T-cell (primary cell): ENCODE measurements at places on chromosomes 13 and 19.

DNA sequence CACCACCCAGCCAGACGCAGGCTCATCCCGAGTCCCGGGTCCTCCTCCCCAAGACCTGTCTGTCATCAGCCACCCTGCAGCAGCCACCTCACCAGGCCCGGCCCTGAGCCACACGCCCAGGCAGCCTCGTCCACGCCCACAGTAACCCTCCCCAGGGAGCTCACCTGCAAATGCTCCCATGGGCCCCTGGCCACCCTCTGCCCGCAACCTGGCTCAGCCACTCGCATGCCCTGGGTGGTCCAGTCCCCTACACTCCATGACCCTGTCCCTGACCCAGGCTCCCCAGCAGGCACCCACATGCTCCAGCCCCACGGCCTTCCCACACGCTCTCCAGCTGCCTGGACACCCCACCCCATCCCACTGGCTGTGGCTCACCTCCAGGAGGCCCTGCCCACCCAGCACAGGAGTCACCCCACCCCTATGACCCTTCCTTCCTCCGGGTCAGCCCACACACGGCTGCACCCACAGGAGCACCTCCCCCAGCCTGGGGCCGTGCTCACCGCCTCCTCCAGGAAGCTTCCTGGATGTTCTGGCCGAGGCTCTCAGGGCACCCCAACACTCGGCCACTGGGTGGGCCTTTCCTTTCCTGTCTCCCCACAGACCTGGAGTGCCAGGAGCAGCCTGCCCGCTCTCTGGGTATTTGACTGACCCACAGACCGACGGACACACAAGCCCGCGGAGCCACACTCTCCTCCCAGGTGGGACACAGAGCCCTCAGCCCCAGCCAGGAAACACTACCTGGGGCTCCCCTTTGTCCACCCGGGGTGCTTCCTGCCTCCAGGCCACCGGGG, 3.6 kb downstream of the TMEM259 start:
- DNase-seq: no peak
- no peak overlapping the region for H3K27ac ChIP-seq
- peaks cover 6% of the 10 kb centered on the region for H3K36me3 ChIP-seq
- no peak overlapping the region for H3K4me3 ChIP-seq

- peaks cover 3% of the 10 kb centered on the region for H3K27me3 ChIP-seq
- DNase-seq: no peak
- H3K27ac ChIP-seq: no peak overlapping the region
- no peaks in the 10 kb centered on the region for H3K36me3 ChIP-seq
- H3K4me1 ChIP-seq: no peaks in the 10 kb centered on the region
Observed at GRCh38 chr13:43758834-43759233, 27.9 kb downstream of the ENOX1 start.

DNA sequence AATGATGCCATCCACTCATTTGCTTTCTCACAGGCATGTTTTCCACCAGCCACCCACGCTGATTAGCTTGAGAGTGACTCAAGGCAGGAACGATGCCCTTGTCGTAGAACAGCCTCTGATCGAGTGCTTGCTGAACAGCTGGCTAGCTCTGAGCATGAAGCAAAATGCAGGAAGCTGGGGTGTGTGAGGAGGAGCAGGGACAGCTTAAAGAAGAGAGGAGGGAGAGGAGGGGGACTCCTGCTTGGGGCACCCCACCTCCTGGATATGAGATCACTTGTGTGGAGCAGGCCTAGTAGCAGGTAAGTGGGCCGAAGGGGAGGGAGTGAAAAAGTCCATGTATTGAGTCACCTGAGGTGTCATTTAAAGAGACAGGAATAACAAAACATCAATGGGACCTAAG, 48.8 kb downstream of the IRS2 start:
- peaks cover 4% of the 10 kb centered on the region for H3K27me3 ChIP-seq
- H3K4me3 ChIP-seq: no peak overlapping the region
- no peaks in the 10 kb centered on the region for H3K36me3 ChIP-seq
- DNase-seq: no peak
- H3K4me1 ChIP-seq: no peaks in the 10 kb centered on the region

DNA sequence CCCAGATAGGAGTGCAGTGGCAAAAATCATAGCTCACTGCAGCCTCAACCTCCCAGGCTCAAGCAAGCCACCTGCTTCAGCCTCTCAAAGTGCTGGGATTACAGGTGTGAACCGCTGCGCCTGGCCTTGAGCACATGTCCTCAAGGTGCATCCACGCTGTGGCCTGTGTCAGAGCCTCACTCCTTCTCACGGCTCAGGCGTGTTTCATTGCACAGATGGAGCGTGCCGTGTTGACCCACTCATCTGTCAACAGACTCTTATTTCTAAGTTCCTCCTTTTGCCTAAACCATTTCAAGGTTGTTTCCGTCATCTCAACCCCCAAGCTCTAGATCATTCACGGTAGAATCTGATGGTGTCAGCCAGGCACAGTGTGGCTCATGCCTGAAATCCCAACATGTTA, 28.2 kb downstream of the ATP8B3 start:
- no peak overlapping the region for H3K4me3 ChIP-seq
- peaks cover 3% of the 10 kb centered on the region for H3K4me1 ChIP-seq
- DNase-seq: no peak
- H3K27ac ChIP-seq: no peak overlapping the region
- peaks cover 6% of the 10 kb centered on the region for H3K27me3 ChIP-seq

DNA sequence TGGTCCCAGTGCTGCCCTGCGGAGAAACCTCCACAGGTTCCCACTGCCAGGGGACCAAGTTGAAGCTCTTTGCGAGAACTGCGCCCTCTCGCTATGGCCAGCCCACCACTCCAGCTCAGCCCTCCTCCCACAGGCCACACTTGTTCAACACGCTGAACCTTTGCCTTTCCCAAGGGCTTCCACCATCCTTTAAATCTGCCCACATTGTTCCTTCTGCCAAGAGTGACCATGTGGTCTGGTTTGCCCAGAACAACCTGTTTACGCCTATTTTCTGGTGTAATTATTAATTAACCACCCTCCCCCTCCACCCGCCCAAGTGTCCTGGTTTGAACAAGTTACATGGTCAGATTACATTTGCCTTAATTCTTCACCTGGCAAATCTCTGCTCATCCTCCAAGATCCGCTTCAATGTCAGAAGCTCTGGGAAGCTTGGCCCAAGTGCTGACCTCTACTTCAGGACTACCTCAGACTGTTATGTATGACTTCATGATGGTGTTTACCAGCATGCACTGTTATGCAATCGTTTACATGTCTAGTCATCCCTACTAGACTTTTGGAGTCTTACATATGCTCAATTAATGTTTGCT, 12.0 kb upstream of the USP12 start:
- H3K36me3 ChIP-seq: no peaks in the 10 kb centered on the region
- no peak for DNase-seq
- H3K27me3 ChIP-seq: peaks cover 6% of the 10 kb centered on the region

- no peaks in the 10 kb centered on the region for H3K36me3 ChIP-seq
- H3K4me3 ChIP-seq: no peak overlapping the region
- no peaks in the 10 kb centered on the region for H3K4me1 ChIP-seq
Observed at GRCh38 chr13:33918199-33918932, 100.4 kb downstream of the RFC3 start.

GRCh38 chr19:7596211-7596937, 711 bp downstream of the CAMSAP3 start:
- no peaks in the 10 kb centered on the region for H3K36me3 ChIP-seq
- peaks cover 52% of the 10 kb centered on the region for H3K27me3 ChIP-seq
- no peak overlapping the region for H3K27ac ChIP-seq

DNA sequence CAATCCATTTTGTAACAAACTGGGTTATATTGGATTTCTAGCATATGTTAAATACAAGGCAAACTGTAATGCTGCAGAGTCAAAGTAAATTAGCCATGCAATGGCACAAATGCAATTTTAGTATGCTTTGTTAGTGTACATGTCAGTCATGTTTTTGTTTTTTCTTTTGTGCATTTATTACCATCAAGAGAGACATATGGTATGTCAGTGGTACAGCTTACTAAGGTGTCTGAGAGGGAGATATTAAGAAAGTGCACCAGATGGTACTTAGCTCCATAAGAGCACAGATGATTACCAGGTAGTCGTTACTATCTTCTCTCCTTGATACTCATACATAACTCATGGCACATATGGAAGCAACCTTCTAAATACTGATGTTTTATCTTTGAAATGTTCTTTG, 550.3 kb downstream of the GPC5 start:
- no peak overlapping the region for H3K27ac ChIP-seq
- no peak for DNase-seq
- no peaks in the 10 kb centered on the region for H3K27me3 ChIP-seq

GRCh38 chr13:107043021-107043956, 475.4 kb upstream of the ARGLU1 start:
- no peak overlapping the region for H3K4me3 ChIP-seq
- no peak for DNase-seq
- H3K27ac ChIP-seq: no peak overlapping the region
- no peaks in the 10 kb centered on the region for H3K27me3 ChIP-seq
- H3K4me1 ChIP-seq: no peaks in the 10 kb centered on the region

- peaks cover 10% of the 10 kb centered on the region for H3K4me1 ChIP-seq
- H3K27ac ChIP-seq: no peak overlapping the region
- no peaks in the 10 kb centered on the region for H3K36me3 ChIP-seq
- no peak overlapping the region for H3K4me3 ChIP-seq
Observed at GRCh38 chr13:26475176-26476110, 82.0 kb upstream of the WASF3 start.

- H3K4me3 ChIP-seq: no peak overlapping the region
- no peak overlapping the region for H3K27ac ChIP-seq
- H3K27me3 ChIP-seq: no peaks in the 10 kb centered on the region
- DNase-seq: no peak
Observed at GRCh38 chr13:96743296-96744089, 250.8 kb downstream of the OXGR1 start.

DNA sequence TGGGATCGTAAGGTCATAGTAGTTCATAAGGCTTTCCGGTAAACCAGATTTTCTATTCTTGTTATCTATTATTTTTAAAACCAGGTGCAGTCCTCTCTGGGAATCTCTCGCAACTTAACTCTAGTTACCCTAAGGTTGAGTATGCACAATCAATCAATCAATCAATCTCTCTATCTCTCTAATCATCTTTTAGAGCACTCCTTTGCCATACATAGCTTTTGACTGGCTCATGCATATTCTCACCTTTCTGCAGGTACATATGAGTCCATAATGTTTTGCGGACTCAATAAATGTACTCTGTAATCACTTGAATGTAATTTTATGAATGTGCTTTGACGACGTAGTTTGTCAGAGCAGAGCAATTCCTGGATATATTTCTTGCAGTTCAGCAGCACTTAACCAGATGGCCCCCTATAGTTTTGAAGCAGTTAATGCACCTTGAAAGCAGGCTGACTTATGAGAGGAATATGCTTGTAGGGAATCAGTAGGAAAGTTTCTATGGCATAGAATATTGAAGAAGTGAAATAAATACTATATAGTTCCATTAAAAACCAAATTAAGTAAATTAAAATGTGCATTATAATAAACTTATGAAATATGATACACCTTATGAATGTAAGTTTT, 524.7 kb downstream of the GPC5 start:
- no peak overlapping the region for H3K4me3 ChIP-seq
- no peaks in the 10 kb centered on the region for H3K27me3 ChIP-seq
- DNase-seq: no peak
- H3K4me1 ChIP-seq: no peaks in the 10 kb centered on the region
- H3K27ac ChIP-seq: no peak overlapping the region

- no peak overlapping the region for H3K4me3 ChIP-seq
- H3K36me3 ChIP-seq: no peaks in the 10 kb centered on the region
- no peak for DNase-seq
- no peaks in the 10 kb centered on the region for H3K27me3 ChIP-seq
- no peak overlapping the region for H3K27ac ChIP-seq
Observed at GRCh38 chr19:56114778-56115110, 6.4 kb downstream of the ZNF787 start.

GRCh38 chr13:32734511-32734910, 148.3 kb downstream of the PDS5B start:
- H3K4me1 ChIP-seq: peaks cover 28% of the 10 kb centered on the region
- no peak for DNase-seq
- H3K27ac ChIP-seq: no peak overlapping the region
- H3K4me3 ChIP-seq: no peak overlapping the region
- no peaks in the 10 kb centered on the region for H3K36me3 ChIP-seq

DNA sequence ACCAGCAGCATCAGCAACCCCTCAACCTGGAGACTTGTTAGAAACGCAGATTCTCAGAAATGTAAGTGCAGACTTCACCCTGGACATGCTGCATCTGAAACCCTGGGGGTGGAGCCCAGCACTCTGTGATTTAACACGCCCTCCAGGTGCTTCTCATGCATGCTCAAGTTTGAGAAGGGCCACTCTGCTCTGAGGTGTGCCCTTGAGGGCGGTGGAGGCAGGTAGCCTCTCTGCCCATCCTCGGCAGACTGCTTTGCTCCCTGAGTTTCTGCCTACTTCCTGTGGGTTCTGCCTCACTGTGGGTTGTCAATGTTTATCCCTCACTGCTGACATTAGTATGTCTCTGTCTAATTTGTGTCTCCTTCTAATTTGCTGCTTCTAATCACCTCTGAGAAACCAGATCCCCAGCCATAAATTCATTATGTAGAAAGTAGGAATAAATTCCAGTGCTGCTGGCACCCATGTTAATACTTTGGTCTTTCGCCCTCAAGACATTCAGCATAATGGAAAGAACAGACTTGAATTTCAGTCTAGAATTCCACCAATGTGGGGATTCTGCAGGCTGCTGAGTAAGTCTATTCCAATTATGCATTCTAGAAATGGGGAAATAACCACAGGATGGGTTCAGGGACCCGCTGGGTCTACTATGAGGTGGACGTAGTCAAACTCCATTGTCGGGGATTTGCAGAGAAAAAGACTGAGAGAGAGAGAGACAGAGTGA, 51.3 kb upstream of the CYSLTR2 start:
- no peak overlapping the region for H3K27ac ChIP-seq
- H3K4me3 ChIP-seq: no peak overlapping the region
- peaks cover 2% of the 10 kb centered on the region for H3K27me3 ChIP-seq
- no peaks in the 10 kb centered on the region for H3K36me3 ChIP-seq
- no peak for DNase-seq
